Stimulated activated CD4-positive, alpha-beta T cell treated with anti-CD3 and anti-CD28 coated beads, Interleukin-1b, Interleukin-23, amount 100 ng/mL, for 1 hour (primary cell): ENCODE measurements at places on chromosomes 5 and 9.

GRCh38 chr5:97918620-97919019, 735.6 kb upstream of the RIOK2 start:
- no peak for DNase-seq

DNA sequence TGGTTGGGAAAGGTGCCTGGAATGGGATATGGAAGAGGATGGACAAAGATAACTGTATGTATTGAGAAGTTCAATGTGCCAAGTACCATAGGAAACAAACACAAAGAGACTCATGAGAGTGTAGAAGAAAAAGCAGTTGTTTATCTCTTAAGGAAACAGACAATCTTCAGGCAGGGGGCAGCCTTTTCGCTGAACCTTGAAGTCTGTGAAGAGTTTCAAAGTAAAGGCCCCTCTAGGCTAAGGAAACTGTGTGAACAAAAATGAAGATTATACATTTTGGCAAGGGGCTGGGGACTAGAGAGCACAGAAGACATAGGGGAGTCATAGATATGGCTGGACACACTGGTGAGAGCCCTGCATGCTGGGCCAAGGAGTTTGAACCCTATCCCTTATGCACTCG, 27.5 kb upstream of the FRMPD1 start:
- no peak for DNase-seq

- no peak for DNase-seq
Observed at GRCh38 chr5:77449981-77450380, 42.1 kb downstream of the WDR41 start.

- no peak for DNase-seq
Observed at GRCh38 chr5:139699351-139699750, 51.2 kb downstream of the CXXC5 start.

GRCh38 chr9:17230646-17231045, 95.8 kb downstream of the CNTLN start:
- no peak for DNase-seq

- DNase-seq = no peak
Observed at GRCh38 chr9:4490705-4491625, 697 bp downstream of the SLC1A1 start.

DNA sequence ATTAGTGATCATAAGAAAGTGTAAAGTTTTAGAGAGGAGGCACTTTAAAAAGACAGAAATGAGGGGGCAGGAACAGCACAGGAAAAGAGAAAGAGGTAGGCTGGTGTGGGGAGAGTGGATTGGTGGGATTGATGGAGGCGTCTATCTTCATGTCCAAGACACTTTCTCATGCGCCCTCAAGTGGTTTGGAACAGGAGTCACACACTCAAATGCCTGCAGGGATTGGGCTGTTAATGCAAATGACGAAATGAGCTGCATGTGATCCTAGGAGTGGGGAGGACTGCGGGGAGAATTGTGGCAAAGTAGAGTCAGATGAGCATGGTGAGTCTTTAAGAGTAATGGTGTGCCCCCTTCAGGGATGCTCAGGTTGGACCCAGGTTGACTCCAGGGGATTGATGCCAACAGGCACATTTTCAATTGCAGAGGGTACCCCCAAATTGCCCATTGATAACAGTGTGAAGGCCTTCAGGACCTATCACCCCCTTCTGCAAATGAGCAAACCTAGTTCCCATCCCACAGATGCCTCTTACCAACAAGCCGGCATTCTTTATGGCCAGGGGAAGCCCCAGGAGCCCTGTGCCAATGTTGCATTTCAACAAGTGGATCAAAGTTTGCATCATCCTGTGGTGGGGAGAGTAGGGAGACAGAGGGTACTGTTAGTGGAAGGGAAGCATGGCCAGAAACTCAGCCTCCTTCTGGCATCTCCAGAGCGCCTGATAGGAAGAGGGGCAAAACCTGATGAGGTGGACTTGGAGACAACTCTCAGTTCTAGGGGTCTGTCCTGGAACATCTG, 5.3 kb downstream of the SLC36A3 start:
- no peak for DNase-seq

DNA sequence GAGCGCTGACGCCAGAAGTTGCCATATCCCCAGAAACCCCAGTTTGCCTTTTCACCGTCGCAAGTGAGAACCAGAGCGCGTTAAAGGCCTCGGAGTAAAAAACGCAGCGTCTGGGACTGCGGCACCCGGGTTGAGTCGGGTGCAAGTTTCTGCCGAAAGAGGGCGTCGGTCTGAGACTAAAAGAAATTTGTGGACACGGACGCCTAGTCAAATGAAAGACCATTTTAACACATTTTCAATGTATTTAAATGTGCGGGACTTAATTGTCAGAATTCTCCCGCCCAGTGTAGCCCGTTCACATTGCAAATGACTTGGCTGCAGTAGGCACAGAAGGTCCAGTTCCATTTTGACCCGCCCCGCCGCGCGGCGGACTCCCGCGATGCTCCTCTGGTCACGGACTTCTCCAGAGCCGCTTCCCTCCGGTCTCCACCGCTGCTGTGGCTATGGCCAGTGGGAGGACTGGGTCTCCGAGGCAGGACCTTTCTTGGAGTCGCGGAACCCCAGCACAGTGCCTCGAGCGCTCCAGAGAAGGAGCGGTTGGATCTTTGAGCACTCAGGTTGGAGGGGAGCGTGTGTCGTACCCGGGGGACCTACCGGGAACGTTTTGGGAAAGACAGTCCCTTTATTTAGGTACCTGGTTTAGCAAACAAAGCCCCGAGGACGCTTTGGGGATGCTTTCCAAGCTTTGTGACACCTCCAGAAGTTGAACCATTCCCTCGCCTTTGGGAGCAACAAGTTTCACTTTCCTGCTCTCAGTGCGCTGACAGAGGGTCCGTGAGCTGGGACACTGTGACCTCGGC, 1.2 kb upstream of the NPR3 start:
- no peak for DNase-seq

GRCh38 chr9:113416149-113416721, 5.7 kb downstream of the C9orf43 start:
- DNase-seq = no peak

DNA sequence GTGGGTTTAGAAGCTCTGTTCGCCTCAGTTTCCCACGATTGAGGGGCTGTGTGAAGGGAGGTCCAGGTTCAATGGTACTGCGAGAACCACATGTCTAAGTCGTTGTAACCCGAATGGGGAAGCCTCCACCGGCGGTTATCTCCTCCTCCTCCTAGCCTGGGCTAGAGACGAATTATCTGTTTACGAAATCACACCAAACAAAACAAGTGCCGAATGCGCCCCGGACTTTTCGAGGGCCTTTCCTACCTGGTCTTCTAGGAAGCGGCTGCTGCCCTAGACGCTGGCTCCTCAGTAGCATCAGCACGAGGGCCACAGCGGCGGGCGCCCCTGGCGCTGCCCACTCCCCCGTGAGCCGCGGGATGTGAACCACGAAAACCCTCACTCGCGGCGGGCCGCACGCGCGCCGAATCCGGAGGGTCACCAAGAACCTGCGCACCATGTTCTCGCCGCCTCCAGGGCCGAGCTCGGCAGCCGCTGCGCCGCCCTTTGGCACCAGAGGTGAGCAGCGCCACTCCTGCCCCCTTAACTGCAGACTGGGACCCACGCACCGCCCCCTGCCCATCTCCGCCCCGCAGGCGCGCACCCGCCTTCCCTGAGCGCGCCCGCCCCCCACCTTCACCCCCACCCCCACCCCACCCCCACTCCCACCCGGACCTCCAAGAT, at the start of gene CDKN2A:
CDKN2A (minus strand) TSS at position 500 of the 663 bp plus-strand sequence.
- DNase-seq = no peak

- DNase-seq = no peak
Observed at GRCh38 chr5:74460694-74461093, 179.8 kb downstream of the ENC1 start.

DNA sequence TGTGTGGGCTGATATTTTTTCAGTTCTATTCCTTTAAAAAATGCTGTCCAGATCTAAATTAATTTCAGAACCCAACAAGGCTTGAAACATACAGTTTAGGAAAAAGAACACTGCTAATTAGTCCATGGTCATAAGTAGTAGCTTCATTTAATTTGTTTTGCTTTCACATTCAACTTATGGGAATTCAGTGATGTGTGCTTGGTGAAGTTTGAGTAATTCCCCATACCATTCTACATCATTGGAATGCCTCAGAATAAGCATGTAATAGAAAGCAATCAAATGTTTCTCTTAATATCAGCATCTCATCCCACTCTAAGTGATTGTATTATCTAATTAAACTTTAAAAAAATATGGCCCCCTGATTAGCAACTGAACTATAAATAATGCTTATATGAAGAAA, 2.7 kb downstream of the CNTLN start:
- no peak for DNase-seq

- DNase-seq = no peak
Observed at GRCh38 chr9:115115924-115116323, 2.0 kb downstream of the TNC start.

- DNase-seq = no peak
Observed at GRCh38 chr5:67315082-67315989, 118.7 kb upstream of the CD180 start.

DNA sequence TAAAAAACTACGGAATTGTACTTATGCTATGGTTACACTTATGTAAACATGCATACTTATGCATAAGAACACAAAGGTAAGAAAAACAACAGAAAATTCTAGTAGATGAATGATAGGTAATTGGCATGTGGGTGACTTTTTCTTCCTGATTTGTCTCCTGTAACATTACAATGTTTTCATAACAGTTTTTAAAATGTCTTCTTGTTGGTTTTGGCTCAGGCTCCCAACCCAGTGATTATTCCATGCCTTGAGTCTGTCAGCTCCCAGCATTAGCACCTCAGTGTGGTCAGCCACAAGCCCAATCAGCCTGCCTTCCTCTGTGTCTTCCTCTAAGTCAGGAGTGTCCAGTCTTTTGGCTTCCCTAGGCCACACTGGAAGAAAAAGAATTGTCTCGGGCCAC, 7.9 kb upstream of the FOXE1 start:
- DNase-seq = no peak

- DNase-seq = no peak
Observed at GRCh38 chr5:87116825-87117512, 150.7 kb upstream of the RASA1 start.

DNA sequence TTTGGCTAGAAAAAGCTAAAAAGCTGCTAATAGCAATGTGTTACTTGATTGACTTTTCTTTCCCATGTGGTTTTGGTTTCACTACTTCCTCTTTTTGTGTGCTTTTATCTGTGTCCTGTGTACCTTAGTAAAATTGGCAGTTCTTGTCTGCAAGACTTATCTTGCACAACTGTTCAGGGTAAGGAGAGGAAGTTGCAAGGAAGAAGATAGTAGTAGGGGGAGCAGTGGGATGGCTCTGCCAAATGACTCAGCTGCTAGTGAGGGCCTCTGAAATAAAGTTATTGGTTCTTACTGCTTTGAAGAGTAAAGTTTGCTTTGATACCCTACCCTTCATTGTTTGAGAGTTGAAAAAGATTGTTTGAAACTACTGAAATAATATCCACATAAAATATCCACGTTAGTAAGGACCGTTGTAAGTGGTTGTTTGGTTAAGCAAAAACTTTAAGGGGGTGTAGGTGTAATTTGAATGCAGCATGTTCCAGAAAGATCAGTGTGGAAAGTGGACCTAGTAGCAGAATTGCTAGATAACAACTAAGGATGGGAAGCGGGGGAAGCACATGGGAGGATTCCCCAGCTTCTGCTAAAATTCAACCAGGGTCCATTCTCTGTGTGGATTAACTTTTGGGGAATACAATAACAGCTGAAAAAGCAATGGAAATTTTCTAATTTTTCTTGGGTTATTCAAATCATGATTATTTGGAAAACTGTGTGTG, 123.5 kb downstream of the SCAMP1 start:
- no peak for DNase-seq

- DNase-seq = no peak
Observed at GRCh38 chr5:148427370-148428042, 43.7 kb downstream of the FBXO38 start.

GRCh38 chr5:113157886-113158285, 181.3 kb downstream of the DCP2 start:
- DNase-seq = no peak

GRCh38 chr9:110514897-110515296, 64.6 kb downstream of the SVEP1 start:
- DNase-seq = no peak

DNA sequence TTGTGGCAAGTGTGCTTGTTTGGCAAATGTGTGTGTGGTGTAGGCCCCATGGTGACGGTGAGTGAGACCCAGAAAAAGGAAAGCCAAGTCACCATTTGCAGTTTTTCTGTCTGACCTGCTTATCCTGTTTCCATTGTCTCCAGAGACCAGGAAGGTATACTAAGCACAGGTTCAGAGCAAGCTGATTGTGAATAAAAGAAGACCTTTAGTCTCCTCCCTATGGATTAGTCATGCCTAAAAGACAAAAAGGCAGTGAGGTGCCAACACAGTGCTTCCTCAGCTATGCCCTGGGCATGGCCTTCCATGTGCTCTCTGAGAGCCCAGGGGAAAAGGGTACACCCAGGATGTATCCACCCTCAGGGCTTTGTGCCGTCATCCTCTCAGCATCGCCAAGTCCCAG, 49.2 kb upstream of the SHOC1 start:
- DNase-seq = no peak

DNA sequence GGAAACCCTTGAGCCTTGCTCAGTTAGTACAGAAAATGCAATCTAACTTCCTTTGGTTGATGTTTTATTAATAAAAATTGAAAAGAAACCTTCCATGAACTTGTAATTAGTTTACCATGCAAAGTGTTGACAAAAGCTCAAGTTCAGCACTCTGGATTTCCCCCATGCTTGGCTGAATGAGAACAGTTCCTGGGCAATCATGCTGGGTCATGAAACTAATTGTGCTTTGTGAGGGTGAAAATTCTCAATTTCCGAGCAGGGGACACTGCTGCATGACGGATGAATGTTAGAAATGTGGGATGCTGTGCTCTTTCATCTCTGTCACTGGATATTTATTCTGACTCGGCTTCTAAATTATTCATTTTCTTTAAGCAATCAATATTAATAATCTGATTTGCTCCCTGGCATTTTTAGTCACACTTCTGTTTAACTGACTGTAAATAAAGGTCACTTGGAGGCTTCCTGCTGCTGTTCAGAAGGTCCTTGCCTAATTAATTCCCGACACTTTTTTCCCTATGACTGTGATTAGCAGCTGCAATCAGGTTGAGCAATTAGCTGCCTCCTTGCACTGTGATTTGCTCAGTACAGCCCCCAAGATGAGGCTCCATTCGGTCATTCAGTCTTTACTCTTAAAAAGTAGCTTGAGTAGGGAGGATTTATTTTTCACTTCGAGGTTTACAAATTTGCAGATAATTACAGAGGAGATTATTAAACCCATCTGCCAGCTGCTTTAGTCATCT, 678.1 kb upstream of the ZNF608 start:
- DNase-seq = no peak

- DNase-seq = no peak
Observed at GRCh38 chr5:140317859-140318258, 15.0 kb upstream of the PFDN1 start.

DNA sequence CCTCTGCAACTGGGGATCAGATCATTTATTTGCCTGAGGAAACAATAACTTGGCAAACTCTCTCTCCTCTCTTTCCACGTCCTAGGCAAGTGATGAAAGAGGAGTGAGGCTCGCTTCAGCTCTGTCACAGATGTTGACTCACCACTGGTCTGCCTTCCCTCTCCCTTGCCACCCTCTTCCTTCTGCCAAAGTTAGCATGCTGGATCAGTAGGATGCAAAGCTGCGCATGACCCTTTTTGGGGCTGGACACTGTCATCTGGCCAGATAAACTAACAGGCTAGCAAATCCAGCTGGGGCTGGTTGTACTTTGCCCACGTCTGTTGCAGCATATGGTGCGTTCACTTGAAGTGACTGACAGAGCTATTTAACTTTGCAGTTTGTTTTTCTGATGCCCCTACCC, 36.2 kb upstream of the SMARCA2 start:
- DNase-seq = no peak

GRCh38 chr9:33976414-33976813, 72.3 kb downstream of the UBAP2 start:
- DNase-seq = no peak

- no peak for DNase-seq
Observed at GRCh38 chr5:167143716-167144115, 1147.7 kb upstream of the WWC1 start.
